ENCODE measurements at places on chromosomes 1 and 21. TPM values are rescaled to one million over a fixed set of nuclear protein-coding genes. Genes with fewer than 3 reads are reported as not detected.

- peak; percentile 87 for DNase-seq
- H3K27ac ChIP-seq, result peak overlapping the region; percentile 98
- peaks cover 57% of the 10 kb centered on the region for H3K4me1 ChIP-seq
- H3K4me3 ChIP-seq, result peak overlapping the region; percentile 89
- H3K27me3 ChIP-seq, result no peaks in the 10 kb centered on the region
- peaks cover 28% of the 10 kb centered on the region for H3K36me3 ChIP-seq
Measured at GRCh38 chr21:34887725-34888568, 161.2 kb downstream of the RUNX1 start.

- H3K36me3 ChIP-seq, result peaks cover 9% of the 10 kb centered on the region
- peak overlapping the region; percentile 67 for H3K4me3 ChIP-seq
- no peaks in the 10 kb centered on the region for H3K27me3 ChIP-seq
Measured at GRCh38 chr1:156245451-156246232, 2.2 kb downstream of the PAQR6 start.

GRCh38 chr1:214362188-214362882, 81.4 kb downstream of the SMYD2 start:
- no peak overlapping the region for H3K27ac ChIP-seq
- no peaks in the 10 kb centered on the region for H3K4me1 ChIP-seq
- H3K27me3 ChIP-seq, result peaks cover 6% of the 10 kb centered on the region
- no peak overlapping the region for H3K4me3 ChIP-seq
- H3K36me3 ChIP-seq, result no peaks in the 10 kb centered on the region
- no peak for DNase-seq

- no peaks in the 10 kb centered on the region for H3K36me3 ChIP-seq
- no peaks in the 10 kb centered on the region for H3K27me3 ChIP-seq
- no peak for DNase-seq
- H3K4me3 ChIP-seq, result no peak overlapping the region
Measured at GRCh38 chr1:230171356-230172015, 104.4 kb downstream of the GALNT2 start.

DNA sequence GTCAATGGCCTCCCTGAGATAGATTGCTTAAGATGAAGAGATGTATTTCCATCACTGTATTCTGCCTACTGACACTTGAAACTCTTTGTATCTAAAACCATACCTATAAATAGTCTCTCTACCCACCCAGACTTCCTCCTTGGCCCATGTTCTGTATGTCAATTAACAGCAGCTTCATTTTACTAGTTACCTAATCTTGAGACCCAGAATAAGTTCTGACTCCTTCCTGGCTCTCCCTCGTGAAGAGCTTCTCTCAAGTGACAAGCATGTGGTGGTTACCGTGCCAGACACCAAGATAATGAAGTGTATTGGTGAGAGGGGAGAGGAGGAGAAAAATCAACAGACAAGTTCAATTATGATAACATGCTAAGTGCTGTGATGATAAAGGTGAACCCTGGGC, 128.8 kb upstream of the RAVER2 start:
- no peak overlapping the region for H3K4me3 ChIP-seq
- no peaks in the 10 kb centered on the region for H3K36me3 ChIP-seq
- DNase-seq, result no peak
- peaks cover 5% of the 10 kb centered on the region for H3K4me1 ChIP-seq
- peaks cover 2% of the 10 kb centered on the region for H3K27me3 ChIP-seq

GRCh38 chr1:115134231-115134630, 44.9 kb upstream of the TSPAN2 start:
- no peaks in the 10 kb centered on the region for H3K4me1 ChIP-seq
- H3K36me3 ChIP-seq, result no peaks in the 10 kb centered on the region
- H3K4me3 ChIP-seq, result no peak overlapping the region
- no peak for DNase-seq
- no peak overlapping the region for H3K27ac ChIP-seq
- peaks cover 2% of the 10 kb centered on the region for H3K27me3 ChIP-seq

DNA sequence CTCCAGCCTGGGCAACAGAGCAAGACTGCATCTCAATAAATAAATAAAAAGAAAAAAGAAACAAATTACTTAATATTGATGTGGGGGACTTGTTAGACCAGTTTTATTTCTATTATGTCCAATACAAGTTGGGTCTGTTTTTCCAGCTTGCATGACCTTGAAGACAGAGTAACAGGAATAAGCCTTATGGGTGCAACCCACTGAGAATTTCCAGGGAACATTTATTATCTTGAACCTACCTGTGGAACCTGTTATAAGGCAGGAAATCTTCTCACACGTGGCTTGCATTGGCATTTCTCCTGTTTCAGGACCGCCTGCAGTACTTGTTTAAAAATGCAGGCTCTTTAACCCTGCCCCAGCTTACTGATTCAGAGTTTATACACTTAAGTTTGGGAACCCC, 64.0 kb downstream of the ZBTB17 start:
- peaks cover 10% of the 10 kb centered on the region for H3K4me1 ChIP-seq
- no peak for DNase-seq
- peaks cover 41% of the 10 kb centered on the region for H3K36me3 ChIP-seq
- H3K4me3 ChIP-seq, result no peak overlapping the region
- H3K27me3 ChIP-seq, result no peaks in the 10 kb centered on the region
- no peak overlapping the region for H3K27ac ChIP-seq

- H3K27ac ChIP-seq, result no peak overlapping the region
- no peaks in the 10 kb centered on the region for H3K36me3 ChIP-seq
- peaks cover under 1% of the 10 kb centered on the region for H3K4me1 ChIP-seq
Measured at GRCh38 chr1:236471653-236472052, 52.1 kb upstream of the LGALS8 start.

DNA sequence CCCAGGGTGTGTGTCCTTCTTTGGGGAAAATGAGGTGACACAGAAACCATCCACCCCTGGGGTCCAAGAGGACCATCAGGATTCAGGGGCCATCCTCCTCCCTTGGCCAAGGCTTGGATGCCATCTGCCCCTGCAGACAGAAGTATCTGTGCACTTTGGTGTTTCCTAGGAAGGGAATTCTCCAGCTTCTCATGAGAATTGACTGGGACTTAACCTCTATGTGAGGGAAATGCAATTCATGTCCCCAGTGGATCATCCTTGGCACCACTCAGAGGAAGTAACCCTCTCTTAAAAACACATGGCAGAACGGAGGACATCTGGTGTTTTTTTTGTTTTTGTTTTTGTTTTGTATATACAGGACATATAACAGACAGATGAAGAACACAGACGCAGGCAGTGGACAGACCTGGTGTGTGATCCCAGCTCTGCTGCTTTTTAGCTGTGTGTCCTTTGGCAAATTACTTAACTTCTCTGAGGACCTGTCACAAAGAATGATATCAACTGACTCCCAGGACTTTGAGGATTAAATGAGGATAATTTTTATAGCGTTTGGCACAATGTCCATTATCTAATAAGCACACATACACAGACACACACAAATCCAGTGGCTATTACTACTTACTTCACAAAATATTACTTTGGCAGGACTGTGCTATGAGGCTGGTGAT, 3.8 kb downstream of the TNN start:
- no peak overlapping the region for H3K27ac ChIP-seq
- no peak overlapping the region for H3K4me3 ChIP-seq
- peaks cover 19% of the 10 kb centered on the region for H3K4me1 ChIP-seq

- H3K27me3 ChIP-seq, result peaks cover 2% of the 10 kb centered on the region
- DNase-seq, result no peak
- no peak overlapping the region for H3K4me3 ChIP-seq
- H3K36me3 ChIP-seq, result peaks cover 2% of the 10 kb centered on the region
- H3K27ac ChIP-seq, result no peak overlapping the region
Measured at GRCh38 chr21:37357691-37358090, 8.9 kb upstream of the DYRK1A start.

DNA sequence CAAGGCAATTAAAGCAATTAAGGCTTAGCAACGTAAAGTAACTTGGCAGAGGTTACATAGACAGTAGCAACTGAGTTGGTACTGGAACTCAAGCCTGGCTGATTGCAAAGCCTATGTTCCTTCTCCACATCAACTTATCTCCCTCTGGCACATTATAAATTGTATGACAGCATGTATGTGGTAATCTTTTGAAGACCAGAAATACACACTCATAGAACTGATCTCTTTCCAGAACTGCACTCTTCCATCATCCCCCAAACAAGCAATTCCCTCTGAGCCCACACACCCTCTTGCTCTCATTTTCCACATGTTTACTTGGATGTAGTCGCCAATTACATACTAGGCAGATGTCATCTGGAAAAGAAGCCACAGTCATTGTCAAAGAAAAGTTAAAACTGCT, 502.2 kb downstream of the PLPP3 start:
- no peaks in the 10 kb centered on the region for H3K27me3 ChIP-seq
- DNase-seq, result no peak
- H3K4me3 ChIP-seq, result no peak overlapping the region
- H3K27ac ChIP-seq, result no peak overlapping the region

DNA sequence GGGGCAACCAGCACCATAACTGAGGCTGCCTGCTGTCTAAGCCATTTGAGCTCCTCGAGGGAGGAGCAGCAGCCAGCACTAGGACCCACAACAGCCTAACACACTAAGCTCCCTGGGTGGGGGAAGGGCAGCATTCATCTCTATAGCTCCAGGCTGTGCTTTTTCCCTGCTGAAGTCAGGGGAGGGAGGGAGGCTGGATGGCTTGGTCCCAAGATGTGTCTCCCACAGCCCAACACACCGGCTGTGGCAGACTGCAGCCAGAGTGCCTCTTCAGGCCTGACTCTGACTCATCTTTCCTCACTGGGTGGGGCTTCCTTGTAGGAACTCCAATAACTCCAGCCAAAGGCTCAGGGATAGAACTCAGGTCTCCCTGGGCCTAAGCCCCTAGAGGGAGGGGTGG, 296.3 kb downstream of the PRDM2 start:
- peaks cover 4% of the 10 kb centered on the region for H3K27me3 ChIP-seq
- no peak overlapping the region for H3K4me3 ChIP-seq

GRCh38 chr1:20265250-20265649, 25.4 kb upstream of the VWA5B1 start:
- no peaks in the 10 kb centered on the region for H3K4me1 ChIP-seq
- H3K36me3 ChIP-seq, result no peaks in the 10 kb centered on the region
- no peak for DNase-seq
- peaks cover 10% of the 10 kb centered on the region for H3K27me3 ChIP-seq

The CCDC30 gene
- 2.2 TPM for total RNA-seq

The RBBP4 gene
- total RNA-seq, result 311 TPM

Data from activated CD4-positive, alpha-beta T cell treated with anti-CD3 and anti-CD28 coated beads, Interleukin-2, amount 10 ng/mL, durations not matched to agents 7 days and 5 days (primary cell).